ENCODE measurements at places on chromosomes 1 and 21.

DNA sequence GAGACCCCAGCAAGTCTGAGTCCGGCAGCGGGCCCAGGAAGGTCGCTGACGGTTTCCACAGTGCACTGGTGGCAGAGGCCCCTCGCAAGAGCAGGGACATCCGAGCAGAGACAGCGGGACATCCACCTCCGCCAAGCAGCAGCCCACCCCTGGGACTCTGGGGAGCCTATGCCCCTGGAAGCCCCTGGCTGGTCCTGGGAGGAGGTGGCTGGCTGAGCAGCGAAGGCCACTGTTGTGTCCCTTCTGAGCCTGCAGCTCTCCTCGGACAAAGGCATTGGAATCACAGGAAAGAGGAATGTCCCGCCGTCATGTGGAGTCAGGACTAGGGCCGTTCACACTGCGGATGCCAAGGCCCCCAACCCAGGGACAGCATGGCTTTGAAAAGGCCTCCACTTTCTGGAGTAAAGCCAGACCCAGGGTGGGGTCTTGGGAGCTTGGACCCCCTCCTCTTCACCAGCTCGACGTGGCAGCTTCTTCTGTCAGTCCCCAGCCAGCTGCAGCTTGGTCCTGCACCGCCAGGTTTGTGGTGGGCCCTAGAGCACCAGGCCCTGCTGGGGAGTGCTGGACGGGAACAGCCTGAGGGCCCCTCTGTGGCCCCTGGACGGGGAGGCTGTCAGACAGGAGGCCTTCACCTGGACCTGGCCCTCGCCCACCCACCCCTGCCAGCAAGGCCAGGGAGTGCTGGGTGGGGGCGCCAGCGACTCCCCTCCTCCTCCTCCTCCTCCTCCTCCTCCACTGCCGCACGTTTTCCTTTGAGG, 1.4 kb downstream of the MEGF6 start:
- DNase-seq, result no peak

DNA sequence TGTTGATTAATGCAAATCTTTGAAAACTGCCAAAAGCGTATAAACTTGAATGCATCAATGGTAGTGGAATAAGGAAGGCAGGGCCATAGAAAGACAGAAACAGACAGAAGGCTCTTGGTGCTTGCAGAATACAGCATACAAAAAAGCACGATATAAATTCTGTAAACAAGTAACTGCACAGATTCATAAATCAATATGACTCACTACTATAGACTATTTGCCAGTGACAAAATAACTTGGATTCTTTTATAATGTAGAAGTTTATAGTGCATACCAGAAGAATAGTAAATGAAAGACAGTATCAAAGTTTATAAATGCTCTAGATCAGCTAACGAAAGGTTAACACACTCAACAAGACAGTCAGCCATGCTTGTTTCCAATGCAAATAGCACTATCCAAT, 349.6 kb downstream of the PTBP2 start:
- no peak for DNase-seq

DNA sequence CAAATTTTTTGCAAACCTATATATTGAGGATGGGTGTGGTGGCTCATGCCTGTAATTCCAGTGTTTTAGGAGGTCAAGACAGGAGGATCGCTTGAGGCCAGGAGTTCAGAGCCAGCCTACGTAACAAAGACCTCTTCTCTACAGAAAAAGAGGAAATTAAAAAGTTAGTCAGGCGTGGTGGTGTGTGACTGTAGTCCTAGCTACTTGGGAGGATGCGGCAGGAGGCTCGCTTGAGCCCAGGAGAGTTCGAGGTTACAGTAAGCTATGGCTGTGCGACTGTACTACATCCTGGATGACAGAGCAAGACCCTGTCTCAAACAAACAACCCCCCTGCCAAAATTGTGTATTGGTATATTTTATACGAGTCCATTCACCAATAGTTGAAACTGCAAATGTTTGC, 589.7 kb downstream of the DPYD start:
- no peak for DNase-seq

GRCh38 chr1:68116643-68117235, 66.3 kb upstream of the DIRAS3 start:
- DNase-seq, result no peak

DNA sequence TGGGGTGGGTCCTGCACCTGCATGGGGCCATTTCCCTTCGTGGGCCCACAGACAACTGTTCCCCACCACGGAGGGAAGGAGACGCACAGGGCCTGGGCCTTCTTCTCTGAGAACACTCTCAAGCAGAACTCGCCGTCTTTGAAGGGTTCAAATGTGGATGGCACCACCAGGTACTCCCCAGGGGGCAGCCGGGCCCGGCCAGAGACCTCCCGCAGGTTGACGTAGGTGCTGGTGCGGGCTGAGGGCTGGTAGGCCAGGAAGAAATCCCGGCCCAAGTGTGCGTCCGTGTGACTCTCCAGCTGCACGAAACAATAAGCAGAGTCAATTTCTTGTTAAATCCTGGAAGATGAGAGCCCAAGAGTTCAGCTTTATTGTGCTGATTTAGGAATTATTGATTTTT, 56.4 kb downstream of the CAPN8 start:
- no peak for DNase-seq

DNA sequence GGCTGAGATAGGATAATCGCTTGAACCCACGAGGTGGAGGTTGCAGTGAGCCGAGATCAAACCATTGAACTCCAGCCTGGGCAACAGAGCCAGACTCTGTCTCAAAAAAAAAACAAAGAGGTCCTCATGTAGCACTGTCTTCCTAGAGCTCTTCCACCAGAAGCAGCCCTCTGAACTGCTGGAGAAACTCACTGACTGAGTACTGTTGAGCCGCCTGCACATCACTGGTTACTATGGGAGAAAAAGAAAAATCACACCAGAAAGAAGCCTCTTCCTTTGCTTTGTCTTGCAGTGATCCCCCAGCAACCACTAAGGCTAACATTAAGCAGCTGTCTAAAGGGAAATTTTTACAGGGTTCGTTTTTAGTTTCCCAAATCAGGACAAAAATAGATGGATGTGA, 112.9 kb upstream of the LYPLAL1 start:
- DNase-seq, result no peak

GRCh38 chr1:36222481-36223380, 1.5 kb upstream of the THRAP3 start:
- DNase-seq, result no peak

DNA sequence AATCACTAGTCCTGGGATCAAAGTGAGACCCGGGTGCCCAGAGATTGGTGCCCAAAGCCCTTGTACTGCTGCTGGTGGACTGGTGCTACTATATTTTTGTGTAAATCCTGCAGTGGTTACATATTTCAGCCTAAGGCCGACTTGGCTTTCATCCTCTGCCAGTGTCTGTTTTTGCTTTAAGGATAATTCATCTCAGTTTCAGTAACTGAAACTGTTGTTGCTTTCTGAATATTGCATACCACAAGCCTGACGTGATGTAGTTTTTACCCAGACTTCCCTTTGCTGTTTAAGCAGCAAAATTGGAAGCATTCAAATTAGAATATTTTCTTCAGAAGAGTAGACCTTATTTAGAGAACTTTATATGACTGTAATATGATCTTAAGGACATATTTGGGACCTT, 341.8 kb downstream of the RYR2 start:
- DNase-seq, result no peak

DNA sequence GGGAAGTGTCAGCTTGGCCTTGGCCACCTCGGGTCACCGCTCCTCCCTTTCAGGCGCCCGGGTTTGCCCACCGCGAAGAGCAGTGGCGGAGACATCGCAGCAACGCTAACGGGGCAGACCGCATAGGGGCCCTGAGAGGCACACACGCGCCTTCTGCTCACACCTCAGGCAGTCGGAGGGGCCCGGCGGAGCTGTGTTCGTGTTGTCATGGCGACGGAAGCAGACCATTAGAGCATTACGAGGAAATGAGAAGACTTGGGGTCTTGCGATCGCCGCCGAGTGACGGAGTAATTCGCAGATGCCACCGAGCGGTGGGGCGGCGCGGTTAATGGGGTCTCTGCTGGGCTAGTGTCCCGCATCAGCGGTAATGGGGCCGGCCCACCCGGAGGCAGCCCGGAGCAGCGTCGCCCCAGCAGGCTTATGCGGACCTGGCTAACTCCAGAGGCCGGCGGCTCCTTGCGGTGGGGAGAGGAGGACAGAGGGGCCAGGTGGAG, 144.1 kb downstream of the TNR start:
- no peak for DNase-seq

GRCh38 chr1:93690921-93691789, 9.5 kb upstream of the BCAR3 start:
- no peak for DNase-seq
